ENCODE measurements at places on chromosomes 12 and 14.

DNA sequence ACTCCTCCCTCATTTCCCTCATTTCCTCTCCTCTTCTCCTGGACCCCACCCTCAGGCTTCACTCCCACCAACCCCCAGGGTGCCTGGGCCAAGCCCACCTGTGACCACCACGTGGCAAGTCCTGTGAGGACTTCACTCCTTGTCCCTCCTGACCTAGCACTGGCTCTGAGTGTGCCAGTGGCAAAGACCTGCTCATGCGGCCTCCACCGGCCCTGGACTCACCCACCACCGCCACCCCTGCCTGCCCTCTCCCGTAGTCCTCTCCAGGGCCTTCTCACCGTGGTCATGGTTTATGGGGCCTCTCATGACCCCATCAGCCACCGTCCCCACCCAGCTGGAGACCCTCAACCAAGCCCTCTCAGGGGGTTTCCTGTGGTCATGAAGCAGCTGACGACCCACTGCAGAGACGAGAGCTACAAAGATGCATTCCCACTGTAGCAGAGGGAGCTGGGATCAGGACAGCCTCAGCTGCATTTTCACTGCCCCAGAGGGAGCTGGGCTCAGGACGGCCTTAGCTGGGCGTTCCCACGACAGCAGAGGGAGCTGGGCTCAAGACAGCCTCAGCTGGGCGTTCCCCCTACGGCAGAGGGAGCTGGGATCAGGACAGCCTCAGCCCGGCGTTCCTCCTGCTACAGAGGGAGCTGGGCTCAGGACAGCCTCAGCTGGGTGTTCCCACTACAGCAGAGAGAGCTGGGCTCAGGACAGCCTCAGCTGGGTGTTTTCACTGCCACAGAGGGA lies 3.2 kb upstream of the C14orf180 start:
- H3K4me1 ChIP-seq, result peaks cover 31% of the 10 kb centered on the region
- no peak overlapping the region for H3K27ac ChIP-seq
- DNase-seq, result no peak
- no peak overlapping the region for H3K4me3 ChIP-seq
- no peaks in the 10 kb centered on the region for H3K27me3 ChIP-seq

- no peak overlapping the region for H3K27ac ChIP-seq
- H3K4me3 ChIP-seq, result no peak overlapping the region
- no peaks in the 10 kb centered on the region for H3K27me3 ChIP-seq
These were observed 86.3 kb downstream of the IRF2BPL start for GRCh38 chr14:76941946-76942805.

DNA sequence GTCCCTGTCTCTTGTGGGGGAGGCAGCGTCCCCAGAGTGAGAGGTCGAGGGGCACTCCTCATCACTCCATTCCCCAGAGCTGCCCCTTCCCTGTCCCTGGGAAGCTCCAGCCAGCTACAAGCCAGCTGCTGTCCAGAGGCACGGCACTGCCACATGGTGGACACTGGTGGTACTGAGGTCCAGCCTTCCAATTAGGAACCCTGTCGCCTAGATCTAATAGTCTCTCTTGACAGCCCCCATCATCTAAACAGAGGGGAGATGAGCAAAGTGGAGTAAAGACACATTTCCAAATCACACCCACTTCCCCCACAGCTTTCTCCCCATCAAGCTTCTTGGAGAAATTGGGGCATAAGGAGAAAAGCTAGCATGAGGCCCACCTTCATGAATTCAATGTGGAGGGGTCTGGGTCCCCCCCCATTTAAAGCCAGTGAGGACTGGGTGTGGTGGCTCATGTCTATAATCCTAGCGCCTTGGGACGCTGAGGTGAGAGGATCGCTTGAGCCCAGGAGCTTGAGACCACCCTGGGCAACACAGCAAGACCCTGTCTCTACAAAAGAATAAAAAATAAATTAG lies 2.1 kb upstream of the INHBE start:
- H3K27me3 ChIP-seq, result no peaks in the 10 kb centered on the region
- no peaks in the 10 kb centered on the region for H3K4me1 ChIP-seq
- peak overlapping the region; percentile 82 for H3K27ac ChIP-seq
- H3K36me3 ChIP-seq, result no peaks in the 10 kb centered on the region
- H3K4me3 ChIP-seq, result no peak overlapping the region

- no peaks in the 10 kb centered on the region for H3K27me3 ChIP-seq
- no peaks in the 10 kb centered on the region for H3K4me1 ChIP-seq
- no peak overlapping the region for H3K4me3 ChIP-seq
- no peaks in the 10 kb centered on the region for H3K36me3 ChIP-seq
These were observed 29.3 kb upstream of the ANKRD9 start for GRCh38 chr14:102538602-102539543.

DNA sequence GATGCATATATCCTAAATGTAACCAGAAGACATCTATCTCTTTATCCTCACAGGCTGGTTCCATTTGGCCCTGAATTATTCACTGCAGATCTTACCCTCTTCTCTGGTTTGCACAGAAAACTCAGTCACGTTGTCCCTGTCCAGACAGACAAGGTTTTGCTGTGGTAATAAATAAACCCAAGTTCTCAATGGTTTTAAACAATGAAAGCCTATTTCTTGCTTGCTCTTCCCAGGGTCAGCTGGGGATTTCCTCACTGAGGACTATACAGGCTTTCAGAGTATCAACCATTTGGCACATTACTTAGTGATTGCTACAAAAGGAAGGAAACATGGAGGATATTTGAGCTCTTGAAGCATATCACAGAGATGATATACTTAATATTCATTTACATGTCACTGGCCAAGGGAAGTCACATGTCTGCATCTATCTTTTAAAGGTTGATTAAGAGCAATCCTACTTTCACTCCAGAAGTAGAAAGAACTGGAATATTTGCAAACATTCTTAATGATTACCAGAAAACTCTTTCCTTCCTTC lies 24.4 kb upstream of the E2F7 start:
- H3K36me3 ChIP-seq, result no peaks in the 10 kb centered on the region
- H3K27me3 ChIP-seq, result no peaks in the 10 kb centered on the region
- no peak overlapping the region for H3K27ac ChIP-seq

- H3K27ac ChIP-seq, result no peak overlapping the region
- no peaks in the 10 kb centered on the region for H3K27me3 ChIP-seq
- H3K4me3 ChIP-seq, result no peak overlapping the region
- H3K36me3 ChIP-seq, result no peaks in the 10 kb centered on the region
- no peaks in the 10 kb centered on the region for H3K4me1 ChIP-seq
These were observed 228.6 kb downstream of the DACT1 start for GRCh38 chr14:58866391-58866790.

DNA sequence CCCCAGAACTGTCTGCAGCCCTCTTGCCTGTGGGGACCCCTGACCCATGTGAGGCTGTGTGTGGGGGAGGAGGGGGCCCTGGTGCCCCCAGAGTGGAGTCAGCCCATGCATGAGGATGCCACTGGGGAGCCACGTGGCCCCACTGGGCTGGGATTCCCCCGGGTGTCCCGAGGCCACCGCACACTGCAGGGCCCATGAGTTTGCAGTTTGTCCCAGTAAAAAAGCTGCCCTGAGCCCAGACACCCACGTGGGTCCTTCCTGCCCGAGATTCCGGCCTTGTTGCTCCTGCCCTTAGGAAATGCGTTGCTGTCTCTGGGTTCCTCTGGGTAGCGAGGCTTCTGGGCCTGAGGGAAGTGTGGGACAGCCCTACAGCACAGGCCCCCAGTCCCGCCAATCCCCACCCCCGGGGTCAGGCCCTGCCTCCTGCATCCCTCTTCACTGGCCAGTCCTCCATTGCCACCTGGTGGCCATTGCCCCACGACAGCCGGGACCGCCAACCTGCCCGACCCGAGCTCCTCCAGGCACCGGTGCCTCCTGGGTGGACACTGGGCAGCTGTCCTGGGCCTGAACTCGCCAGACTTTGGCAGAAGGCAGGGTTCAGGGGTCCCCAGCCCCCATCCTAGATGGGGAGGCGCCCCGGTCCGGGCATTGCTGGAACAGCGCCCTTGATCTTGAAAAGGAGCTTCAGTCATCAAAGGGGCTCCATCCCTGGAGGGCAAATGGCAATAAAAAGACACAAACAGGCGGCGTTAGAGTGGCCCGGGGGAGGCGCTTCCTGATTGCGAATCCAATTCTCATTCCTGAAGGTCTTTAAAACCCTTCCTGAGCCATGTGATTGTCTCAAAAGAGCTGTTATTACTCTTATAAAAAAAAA lies 15.6 kb upstream of the C14orf180 start:
- no peaks in the 10 kb centered on the region for H3K36me3 ChIP-seq
- peaks cover 7% of the 10 kb centered on the region for H3K4me1 ChIP-seq
- H3K4me3 ChIP-seq, result no peak overlapping the region
- H3K27ac ChIP-seq, result no peak overlapping the region

DNA sequence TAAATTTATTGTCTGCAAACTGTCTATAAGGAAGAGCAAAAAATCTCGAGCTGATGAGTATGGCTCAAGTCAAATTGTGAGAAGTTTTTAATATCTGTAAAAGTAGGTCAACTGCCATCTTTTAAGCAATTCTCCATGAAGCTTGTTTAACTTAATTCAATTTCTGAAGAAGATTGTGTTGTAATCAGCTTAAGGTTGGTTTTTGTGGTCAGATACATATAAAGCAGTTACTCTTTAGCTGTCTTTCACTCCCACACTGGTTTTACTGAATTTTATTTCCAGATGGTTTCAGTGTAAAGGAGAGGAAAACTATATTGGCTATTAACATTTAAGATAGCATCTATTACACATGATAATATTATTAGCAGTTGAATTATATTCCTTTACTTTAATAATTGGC lies 1165.1 kb downstream of the SLC16A7 start:
- no peak overlapping the region for H3K27ac ChIP-seq
- no peaks in the 10 kb centered on the region for H3K4me1 ChIP-seq
- H3K4me3 ChIP-seq, result no peak overlapping the region
- no peaks in the 10 kb centered on the region for H3K27me3 ChIP-seq

DNA sequence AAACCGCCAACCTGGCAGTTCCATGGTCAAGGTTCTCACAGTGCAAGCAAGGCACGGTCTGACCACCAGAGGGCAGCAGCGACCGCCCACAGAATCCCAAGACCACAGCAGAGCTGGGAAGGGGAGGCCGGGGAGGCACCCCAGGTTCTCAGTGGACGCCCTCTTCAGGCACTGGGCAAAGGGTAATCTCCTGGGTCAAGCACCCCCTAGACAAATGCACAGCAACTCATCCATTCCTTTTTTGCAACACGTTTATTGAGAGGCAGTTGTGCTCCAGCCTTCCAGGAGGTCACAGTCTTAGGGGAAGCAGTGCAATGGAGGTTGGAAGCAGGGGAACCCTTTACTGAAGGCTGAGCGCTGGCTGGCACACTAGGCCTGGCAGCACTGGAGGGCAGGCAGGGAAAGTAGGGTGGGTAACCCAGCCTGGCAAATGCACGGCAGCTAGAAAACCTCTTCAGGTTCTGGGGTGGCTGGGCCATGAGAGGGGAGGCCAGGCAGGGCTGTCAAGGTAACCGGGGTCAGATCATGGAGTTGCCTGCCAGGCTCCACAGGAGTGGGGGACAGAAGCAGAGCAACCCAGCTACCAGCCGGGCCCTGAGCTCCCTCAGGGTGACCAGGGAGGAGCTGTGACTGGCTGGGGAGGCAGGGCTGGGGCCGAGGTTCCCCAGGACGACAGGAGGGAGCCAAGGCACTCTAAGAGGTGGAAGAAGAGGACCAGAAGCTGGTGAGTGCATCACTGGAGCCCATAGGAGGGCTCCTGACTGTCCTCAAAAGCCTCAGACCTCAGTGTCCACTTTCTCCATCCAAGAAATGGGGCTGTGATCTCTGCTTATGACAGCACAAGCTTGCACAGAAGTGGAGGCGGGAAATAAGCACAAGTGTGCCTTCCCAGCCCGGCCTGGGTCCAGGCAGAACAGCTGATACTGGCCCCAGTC lies 1.8 kb upstream of the RHOF start:
- H3K27me3 ChIP-seq, result no peaks in the 10 kb centered on the region
- H3K36me3 ChIP-seq, result peaks cover 18% of the 10 kb centered on the region
- H3K4me3 ChIP-seq, result peak overlapping the region; percentile 56
- H3K27ac ChIP-seq, result peak overlapping the region; percentile 100
- peaks cover 66% of the 10 kb centered on the region for H3K4me1 ChIP-seq

DNA sequence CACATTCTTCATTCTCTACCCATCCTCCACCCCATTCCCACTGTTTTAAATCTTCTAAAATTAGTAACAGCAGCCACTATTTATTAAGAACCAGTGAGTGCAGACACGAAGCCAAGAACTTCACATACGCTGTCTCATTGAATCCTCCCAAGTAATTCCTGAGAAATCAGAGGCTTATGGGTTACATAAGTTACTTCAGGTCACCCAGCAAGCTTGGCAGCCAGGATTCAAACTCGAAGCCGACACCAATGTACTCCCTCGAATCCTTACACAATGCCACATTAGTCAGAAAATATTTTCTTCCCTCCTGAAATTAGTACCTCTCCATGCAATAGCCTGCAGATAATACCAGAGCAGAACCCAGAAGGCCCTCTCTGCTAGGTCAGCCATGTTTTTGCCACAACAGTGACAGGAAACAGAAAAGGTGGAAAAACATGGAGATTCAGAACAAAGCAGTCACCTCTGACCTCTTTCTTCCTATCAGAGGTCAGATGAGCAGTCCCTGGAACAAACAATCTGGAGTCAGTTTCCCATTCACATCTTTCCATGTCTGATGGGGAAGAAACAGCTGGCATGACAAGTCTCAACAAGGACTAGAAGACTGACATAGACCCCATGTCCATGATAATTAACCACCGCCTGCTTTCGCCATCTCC lies 16.4 kb downstream of the NID2 start:
- peaks cover 65% of the 10 kb centered on the region for H3K4me1 ChIP-seq
- H3K27ac ChIP-seq, result peak overlapping the region; percentile 30
- peak; percentile 44 for DNase-seq
- no peaks in the 10 kb centered on the region for H3K27me3 ChIP-seq

- H3K27me3 ChIP-seq, result no peaks in the 10 kb centered on the region
- no peak overlapping the region for H3K4me3 ChIP-seq
- no peak overlapping the region for H3K27ac ChIP-seq
These were observed 1021.0 kb downstream of the AACS start for GRCh38 chr12:126086242-126086641.

GRCh38 chr12:62192903-62193250 lies 67.3 kb upstream of the USP15 start:
- H3K27ac ChIP-seq, result no peak overlapping the region
- no peak overlapping the region for H3K4me3 ChIP-seq
- H3K36me3 ChIP-seq, result no peaks in the 10 kb centered on the region
- H3K27me3 ChIP-seq, result no peaks in the 10 kb centered on the region
- no peak for DNase-seq
